Left cardiac atrium (tissue), 4 donors: ENCODE measurements at places on chromosomes 5 and 9. TPM values are rescaled to one million over a fixed set of nuclear protein-coding genes. Genes with fewer than 3 reads are reported as not detected.

CBY3 gene
- not detected for total RNA-seq

PCDHGC4 gene
- total RNA-seq, result 1.4 TPM

TOR4A gene
- 9.4 TPM for total RNA-seq

ZNF879 gene
- total RNA-seq, result 4.7 TPM

ANKS6 gene
- total RNA-seq, result 6.5 TPM
